Stimulated activated CD4-positive, alpha-beta T cell treated with anti-CD3 and anti-CD28 coated beads, Interleukin-12 subunit alpha, Interleukin-12 subunit beta, amount 100 ng/mL, for 4 hours (primary cell): ENCODE measurements at places on chromosomes 7 and 10.

GRCh38 chr10:36051500-36051991 lies 409.4 kb upstream of the FZD8 start:
- DNase-seq: no peak

DNA sequence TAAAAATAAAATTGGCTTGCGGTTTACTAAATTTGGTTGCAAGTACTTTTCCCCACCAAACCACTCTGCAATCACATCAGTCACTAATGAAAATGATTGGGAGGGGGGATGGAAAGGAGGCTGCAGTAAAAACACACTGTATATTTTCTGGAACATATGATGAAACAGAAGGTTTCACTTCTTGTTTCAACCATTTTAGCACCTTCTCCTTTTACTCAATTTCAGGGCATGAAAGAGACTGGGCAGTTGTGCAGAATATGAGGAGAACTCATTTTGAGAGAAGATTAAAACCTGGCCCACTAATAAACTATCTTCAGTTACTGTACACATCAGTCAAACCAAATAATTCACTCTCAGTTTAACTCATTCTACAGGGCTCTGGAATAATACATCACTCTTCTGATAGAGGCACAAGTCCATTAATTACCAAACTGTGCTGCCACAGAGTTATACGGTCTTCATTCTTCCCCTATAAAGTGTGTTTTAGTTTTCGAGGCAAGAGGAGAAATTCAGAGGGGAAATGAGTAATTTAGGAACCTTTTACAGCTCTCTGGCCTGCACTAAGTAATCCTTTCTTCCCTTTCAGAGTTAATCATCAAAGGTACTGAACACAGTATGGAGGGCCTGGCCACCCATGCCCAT lies 25.5 kb downstream of the JAZF1 start:
- DNase-seq: no peak

GRCh38 chr7:46786221-46786954 lies 795.5 kb downstream of the TNS3 start:
- DNase-seq: no peak

DNA sequence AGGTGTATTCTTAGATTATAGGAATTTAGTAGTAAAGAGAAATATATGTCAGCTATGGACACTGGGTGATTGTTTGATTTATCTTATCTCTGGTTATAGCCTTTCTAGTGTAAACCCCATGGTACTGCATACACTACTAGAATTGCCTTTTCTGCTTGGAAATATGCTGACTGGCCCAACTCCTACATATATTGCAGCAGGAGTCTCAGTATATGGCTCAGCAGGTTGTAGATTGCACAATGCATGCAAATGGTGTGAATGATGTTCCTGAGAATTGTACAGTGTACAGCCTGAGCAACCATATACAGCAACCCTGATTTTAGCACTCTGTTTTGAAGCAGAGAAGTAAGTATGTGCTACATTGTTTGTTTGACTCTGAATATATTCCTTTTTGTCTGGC lies 153.4 kb upstream of the NPY start:
- DNase-seq: no peak

DNA sequence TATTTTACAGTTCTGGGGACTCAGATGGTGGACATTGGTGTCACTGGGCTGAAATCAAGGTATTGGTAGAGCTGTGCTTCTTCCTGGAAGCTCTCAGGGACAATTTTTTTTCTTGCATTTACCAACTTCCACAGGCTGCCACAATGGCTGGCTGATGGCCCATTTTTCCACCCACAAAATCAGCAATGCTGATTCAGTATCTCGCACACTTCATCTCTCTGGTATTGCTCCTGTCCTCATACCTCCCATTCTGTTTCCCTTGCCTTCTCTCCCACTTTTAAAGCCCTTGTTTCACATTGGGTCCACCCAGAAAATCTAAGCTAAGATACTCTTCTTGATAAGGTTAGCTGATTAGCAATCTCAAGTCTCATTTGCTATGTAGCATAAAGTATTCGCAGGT lies 530.9 kb upstream of the POM121L12 start:
- no peak for DNase-seq

DNA sequence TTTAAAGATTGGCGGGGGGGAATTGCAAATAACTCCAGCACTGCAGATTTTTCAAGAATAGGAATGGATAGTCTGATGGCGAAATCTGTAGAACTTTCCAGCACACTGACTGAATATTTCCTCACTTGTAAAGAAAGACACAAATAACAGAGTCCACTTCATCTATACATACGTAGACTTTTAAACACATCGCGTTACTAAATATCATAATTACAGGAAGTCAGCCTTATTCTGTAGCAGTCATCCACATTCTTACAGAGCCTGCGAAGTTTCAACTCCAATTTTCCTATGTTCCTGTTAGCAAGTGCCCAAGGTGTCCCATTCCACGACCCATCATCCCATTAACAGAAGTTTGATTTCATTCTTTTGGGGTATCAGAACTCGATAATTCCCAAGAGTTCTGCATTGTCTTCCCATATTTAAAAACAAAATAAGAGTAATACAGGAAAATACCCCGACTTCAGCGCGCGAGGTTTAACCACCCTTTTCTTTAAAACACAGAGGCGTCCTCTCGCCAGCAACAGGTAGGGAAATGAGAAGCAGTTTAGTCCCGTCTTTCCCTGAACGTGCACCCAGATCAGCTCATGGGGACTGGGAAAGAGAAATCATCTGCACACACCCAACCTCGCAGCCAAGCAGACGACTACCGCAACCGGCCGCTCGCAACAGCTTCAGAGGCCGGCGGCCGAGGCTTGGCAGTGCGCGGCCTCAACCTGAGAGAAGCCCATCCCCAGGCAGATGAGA lies 880 bp downstream of the HERC4 start:
- DNase-seq: no peak

- DNase-seq: no peak
These were observed 179.5 kb downstream of the DNAJB6 start for GRCh38 chr7:157516311-157516710.
